ENCODE measurements at places on chromosomes 16 and 17.

- H3K4me3 ChIP-seq: no peak overlapping the region
- no peaks in the 10 kb centered on the region for H3K4me1 ChIP-seq
- no peaks in the 10 kb centered on the region for H3K27me3 ChIP-seq
- no peaks in the 10 kb centered on the region for H3K36me3 ChIP-seq
Observed at GRCh38 chr16:66211651-66212050, 154.8 kb upstream of the CDH5 start.

- H3K4me3 ChIP-seq: no peak overlapping the region
- H3K27me3 ChIP-seq: no peaks in the 10 kb centered on the region
- no peak for DNase-seq
- peak overlapping the region; percentile 69 for H3K27ac ChIP-seq
- peaks cover 85% of the 10 kb centered on the region for H3K4me1 ChIP-seq
- H3K36me3 ChIP-seq: no peaks in the 10 kb centered on the region
Observed at GRCh38 chr17:40517981-40518380, 16.6 kb upstream of the TNS4 start.

GRCh38 chr17:59890720-59891119, 2.0 kb downstream of the TUBD1 start:
- DNase-seq: no peak
- no peaks in the 10 kb centered on the region for H3K27me3 ChIP-seq
- H3K4me3 ChIP-seq: no peak overlapping the region
- H3K4me1 ChIP-seq: peaks cover 43% of the 10 kb centered on the region
- H3K27ac ChIP-seq: peak overlapping the region; percentile 8

GRCh38 chr16:69094501-69094900, 11.0 kb upstream of the HAS3 start:
- no peak overlapping the region for H3K27ac ChIP-seq
- H3K4me3 ChIP-seq: no peak overlapping the region
- peaks cover 4% of the 10 kb centered on the region for H3K4me1 ChIP-seq
- no peak for DNase-seq
- no peaks in the 10 kb centered on the region for H3K36me3 ChIP-seq
- no peaks in the 10 kb centered on the region for H3K27me3 ChIP-seq

GRCh38 chr17:32315171-32315570, 26.8 kb downstream of the C17orf75 start:
- no peak for DNase-seq
- no peaks in the 10 kb centered on the region for H3K36me3 ChIP-seq
- no peak overlapping the region for H3K27ac ChIP-seq
- no peaks in the 10 kb centered on the region for H3K27me3 ChIP-seq
- no peaks in the 10 kb centered on the region for H3K4me1 ChIP-seq

All from esophagus squamous epithelium (tissue), 5 donors.